ENCODE measurements at places on chromosomes 13 and 19.

DNA sequence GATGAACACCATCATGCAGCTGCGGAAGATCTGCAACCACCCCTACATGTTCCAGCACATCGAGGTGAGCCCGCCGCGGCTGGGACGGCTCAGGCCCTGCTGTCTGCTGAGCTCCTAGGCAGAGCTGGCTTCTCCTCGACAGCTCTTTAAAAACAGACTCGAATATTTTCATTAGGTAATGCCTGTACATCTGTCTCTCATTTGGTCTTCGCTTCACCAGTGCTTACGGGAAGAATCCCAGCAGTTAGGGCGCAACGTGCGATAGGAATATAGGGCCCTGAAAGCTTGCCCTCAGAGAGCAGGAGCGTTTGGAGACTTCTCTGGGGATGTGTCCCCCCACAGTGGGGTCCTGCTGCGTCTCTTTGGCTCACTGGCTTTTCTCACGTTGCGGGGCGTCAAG is 63.8 kb upstream of the LDLR start:
- DNase-seq, result no peak

GRCh38 chr19:29499921-29500590 is 25.7 kb upstream of the VSTM2B start:
- no peak for DNase-seq

GRCh38 chr13:24625331-24625731 is 54.9 kb upstream of the ATP12A start:
- no peak for DNase-seq

DNA sequence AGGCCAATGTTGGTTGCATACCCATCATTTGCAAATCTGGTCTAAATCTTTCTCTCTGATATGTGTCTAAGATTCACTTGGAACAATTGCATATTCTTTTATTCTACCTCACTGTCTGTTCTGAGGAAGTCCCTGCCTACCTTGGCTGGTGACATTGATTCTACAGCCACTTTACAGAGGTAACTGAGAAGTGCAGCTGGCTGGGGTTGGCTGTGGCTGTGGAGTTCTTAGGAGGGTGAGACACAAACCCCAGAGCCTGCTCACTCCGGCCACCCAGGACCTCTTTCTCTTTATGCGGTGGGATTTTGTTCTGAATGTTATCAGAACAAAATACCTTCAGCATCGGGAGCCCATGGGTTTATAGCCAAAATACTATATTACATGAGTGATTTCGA is 54.5 kb upstream of the IRS2 start:
- DNase-seq, result no peak

DNA sequence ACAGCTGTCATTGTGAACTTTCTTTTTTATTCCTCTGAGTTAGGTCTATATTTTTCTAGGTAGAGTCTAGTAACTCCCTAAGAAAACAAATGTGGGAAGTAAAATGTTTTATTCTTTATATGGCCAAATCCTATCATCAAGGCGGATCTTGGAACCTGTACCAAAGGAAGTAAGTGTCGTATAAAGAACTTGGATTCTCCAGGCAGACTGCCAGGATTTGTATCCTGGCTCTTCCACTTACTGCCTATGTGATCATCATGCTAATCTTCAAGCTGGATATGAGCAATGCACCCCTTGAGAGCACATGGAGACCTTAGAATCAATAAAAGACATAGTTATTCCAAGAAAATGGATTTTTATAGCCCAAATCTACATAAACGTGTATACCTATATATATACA is 286.5 kb downstream of the PCDH17 start:
- DNase-seq, result no peak

DNA sequence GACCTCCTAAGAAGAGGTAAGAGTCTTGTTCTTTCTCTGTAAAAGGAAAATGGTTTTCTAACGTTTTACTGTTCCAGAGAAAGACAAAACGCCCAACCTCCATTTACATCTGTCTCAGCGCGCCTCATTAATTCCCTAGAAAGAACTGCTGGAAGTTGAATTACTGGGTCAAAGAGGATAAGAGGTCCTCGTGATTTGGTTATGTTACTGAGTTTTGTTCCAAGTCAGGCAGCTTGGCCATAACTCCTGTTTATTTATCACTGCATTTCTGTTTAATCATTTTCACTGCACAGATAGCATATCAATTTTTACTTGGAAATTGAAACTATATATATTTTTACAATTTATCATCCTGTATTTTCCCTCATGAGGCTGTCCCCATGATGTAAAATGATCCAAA is 112.9 kb upstream of the PEG3 start:
- no peak for DNase-seq

DNA sequence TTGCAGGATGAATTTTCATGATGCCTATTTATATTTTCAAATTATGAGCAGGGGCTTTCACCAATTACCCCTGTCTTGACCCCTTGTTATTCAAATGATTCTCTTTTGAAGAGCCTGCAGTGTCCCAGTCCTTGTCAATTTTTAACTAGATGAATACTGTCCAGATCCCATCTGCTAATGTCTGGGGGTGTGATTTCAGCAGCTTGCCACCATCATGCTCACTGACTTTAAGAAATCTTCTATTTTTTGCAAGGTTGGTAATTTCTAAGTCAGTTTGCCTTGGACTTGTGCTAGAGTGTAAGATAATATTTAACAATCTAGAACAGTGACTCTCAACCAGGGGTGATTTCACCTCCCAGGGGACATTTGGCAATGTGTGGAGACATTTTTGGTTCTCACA is 106.0 kb downstream of the CACNA1A start:
- no peak for DNase-seq

GRCh38 chr19:33400856-33401682 is 27.6 kb downstream of the CEBPG start:
- no peak for DNase-seq

DNA sequence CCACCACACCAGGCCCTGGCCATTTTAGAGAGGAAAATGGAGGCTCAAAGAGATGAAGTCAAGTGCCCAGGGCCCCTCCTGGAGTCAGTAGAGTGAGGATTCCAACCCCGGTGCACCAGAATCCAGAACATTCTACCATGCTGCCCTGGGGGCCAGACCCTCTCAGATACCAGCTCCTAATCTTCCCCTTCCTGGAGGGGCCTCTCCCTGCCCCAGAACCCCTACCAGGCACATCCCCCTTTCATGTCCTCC is 11.1 kb downstream of the CAPN12 start:
- no peak for DNase-seq

DNA sequence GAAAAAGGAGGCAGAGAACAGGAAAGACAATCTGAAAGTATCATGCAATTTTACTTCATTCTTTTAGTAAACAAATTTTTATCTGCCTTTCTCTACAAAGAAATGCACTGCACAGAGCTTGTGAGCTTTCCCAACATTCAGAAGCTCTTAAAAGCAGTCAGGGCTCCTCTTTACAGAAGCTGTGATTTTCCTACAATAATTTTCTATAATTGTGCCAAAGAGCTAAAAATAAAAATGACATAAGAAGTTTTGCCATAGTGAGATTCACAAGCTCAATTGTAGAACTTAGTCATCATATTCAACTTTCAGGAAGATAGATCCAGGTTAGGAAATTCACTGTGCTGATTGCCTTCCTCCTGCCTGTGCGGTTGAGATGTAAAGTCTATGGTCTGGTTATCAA is 341.4 kb downstream of the PCDH9 start:
- DNase-seq, result no peak

DNA sequence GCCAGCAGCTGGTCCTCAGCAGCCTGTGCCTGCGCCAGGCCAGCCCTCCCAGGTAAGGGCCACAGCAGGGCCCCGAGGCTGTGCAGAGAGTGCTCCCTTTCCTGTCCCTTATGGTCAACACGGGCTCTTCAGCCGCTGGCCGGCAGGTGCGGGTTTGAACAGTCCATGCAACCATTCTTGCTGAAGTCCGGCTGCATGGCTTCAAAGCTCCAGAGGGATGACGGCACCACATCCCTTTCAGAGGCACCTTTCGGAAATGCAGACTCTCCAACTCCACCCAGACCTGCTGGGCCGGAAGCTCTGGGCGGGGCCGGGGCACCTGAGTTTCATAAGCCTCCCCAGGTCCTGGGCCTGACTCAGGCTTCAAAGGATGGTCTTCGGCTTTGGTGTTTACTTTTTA is 81.3 kb downstream of the SPACA7 start:
- DNase-seq, result no peak

DNA sequence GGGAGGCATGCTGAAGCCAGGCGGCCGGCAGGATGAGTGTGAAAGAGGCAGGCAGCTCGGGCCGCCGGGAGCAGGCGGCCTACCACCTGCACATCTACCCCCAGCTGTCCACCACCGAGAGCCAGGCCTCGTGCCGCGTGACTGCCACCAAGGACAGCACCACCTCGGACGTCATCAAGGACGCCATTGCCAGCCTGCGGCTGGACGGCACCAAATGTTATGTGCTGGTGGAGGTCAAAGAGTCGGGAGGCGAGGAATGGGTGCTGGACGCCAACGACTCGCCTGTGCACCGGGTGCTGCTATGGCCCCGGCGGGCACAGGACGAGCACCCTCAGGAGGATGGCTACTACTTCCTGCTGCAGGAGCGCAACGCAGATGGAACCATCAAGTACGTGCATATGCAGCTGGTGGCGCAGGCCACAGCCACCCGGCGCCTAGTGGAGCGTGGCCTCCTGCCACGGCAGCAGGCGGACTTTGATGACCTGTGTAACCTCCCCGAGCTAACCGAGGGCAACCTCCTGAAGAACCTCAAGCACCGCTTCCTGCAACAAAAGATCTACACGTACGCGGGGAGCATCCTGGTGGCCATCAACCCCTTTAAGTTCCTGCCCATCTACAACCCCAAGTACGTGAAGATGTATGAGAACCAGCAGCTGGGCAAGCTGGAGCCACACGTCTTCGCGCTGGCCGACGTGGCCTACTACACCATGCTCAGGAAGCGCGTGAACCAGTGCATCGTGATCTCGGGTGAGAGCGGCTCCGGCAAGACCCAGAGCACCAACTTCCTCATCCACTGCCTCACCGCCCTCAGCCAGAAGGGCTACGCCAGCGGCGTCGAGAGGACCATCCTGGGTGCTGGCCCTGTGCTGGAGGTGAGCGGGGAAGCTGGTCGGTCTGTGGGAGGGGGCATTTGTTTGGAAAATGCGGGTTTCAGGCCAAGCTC is 26.4 kb downstream of the MYO9B start:
- no peak for DNase-seq

DNA sequence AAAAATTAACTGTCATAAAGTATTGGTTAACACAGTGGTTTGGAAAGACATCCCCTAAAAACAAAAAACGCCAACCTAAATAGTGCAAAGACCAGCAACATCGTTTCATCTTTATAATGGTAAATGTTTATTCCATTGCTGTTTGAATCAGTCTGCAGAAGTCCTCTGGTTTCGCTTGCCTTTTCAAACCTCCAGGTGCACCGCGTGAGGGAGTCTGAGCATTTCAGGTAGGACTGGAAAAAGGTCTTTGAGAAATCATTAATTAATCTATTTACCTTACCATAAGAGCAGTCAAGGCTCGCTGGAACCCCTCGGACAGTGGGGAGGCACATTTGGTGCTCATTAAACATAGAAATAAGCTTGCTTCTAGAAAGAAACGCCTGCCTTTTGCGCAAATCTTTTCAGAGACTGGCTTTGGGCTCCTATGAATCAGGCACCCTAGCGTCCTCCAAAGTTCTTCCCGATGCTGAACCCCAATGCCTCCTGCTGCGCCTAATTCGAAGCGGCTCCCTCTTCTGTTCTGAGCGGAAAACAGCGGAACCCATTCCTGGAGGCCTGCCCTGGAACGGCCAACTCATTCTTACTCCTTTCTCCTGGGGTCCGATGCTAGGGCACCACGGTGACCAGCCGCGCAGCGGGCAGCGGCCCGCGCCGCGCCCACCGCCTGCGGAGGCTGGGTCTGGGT is 951 bp upstream of the MTUS2 start:
- DNase-seq, result peak; percentile 19

DNA sequence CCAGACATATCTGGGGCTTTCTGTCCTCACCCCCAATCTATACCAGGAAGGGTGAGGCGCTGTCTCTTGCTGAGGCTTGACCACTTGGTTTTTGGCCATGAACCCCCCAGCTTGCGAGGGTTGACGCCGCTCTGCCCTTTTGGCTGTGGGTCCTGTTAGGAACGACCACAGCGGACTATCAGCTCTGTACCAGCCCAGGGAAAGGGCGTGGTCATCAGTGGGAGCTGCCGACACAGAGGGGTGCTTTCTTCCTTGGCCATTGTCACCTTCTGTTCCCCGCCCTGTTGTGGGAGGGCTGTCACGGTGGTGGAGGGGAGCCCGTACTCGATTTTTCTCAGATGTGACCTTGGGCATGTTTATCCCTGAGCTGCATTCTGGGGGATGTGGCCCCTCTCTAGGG is 5.7 kb downstream of the DCAF15 start:
- DNase-seq, result no peak

DNA sequence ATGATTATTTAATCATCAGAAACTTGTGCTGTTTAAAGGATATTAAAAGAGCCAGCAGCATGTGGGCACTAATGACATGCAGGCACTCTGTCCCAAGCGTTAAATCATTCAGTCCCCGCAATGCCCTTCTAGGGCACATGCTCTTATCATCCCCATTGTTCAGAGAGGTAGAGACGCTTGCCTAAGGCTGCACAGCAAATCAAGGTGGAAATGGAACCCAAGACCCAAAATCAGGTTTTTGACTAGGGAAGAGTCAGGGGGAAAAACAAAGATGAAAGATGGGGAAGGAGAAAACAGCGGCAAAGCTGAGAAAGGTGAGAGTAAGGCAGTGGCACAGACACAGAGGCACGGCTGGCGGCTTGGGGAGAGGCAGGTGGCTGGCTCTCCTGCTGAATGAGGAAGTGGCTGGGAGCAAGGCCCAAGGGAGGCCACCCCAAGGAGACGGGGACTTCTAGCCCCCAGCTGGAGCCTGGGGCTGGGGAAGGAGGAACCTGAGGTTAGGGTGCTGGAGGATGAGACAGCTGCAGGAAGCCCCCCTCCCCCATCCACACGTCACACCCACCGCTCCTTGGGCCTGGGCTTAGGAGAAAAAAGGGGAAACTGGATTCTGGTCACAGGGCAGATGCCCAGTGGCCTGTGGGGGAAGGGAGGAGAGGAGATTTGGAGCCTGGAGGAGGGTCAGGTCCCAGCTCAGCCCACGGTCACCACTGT is 1.0 kb upstream of the TYROBP start:
- no peak for DNase-seq

GRCh38 chr13:61247149-61247936 is 168.3 kb downstream of the PCDH20 start:
- no peak for DNase-seq

All from uterus (tissue), 4 donors.